ENCODE measurements at places on chromosomes 13 and 19.

DNA sequence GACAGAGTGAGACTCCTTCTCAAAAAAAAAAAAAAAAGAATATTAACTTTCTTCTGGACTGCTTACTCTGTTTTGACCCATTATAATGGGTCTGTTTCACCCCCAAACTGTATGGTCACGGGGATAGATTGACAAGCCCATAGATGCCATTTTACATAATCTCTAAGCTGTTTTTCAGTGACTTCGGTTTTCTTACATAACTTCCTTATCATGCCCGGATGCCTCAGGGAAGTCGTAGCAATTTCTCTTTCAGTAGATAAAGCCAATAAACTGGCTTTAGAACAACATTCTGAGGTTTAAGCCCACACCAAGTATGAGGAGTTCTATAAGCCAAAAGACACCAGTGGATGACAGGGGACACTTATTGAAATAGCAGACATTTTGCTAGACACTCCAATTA lies 5.9 kb upstream of the ZNF254 start:
- DNase-seq: no peak

GRCh38 chr13:40979232-40979631 lies 39.9 kb downstream of the ELF1 start:
- no peak for DNase-seq

GRCh38 chr13:48235341-48236135 lies 2.5 kb downstream of the ITM2B start:
- DNase-seq: no peak

DNA sequence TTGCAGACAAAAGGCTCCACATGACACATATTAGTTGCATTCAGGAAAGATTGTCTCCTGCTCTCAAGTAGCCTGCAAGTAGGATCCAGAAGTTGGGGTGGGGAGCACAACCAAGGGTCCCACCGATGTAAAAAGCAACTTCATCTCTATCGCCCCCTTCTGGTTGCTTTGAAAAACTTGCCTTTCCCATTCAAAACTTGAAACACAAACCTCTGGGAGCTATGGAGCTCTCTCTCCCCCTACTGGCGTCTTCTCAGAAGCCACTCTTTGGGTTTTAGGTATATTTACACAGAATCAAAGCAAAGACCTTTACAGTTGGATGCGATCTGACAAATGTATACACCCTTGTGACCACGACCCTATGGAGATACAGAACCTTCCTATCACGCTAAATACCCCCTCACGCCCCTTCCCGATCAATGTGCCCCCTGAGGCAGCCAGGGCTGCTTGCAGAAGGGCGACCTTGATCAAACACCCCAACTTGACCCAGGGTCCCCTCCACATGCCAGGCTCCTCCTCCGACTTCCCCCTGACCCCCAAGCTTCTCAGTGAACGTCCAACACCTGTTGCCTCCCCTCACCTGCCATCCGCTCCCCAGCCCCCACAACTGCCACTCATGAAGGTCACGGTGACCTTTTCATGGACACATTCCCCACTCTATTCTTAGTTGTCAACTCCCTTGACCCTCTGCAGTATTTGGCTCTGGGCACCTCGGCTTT lies 10.1 kb downstream of the NOSIP start:
- peak; percentile 75 for DNase-seq

DNA sequence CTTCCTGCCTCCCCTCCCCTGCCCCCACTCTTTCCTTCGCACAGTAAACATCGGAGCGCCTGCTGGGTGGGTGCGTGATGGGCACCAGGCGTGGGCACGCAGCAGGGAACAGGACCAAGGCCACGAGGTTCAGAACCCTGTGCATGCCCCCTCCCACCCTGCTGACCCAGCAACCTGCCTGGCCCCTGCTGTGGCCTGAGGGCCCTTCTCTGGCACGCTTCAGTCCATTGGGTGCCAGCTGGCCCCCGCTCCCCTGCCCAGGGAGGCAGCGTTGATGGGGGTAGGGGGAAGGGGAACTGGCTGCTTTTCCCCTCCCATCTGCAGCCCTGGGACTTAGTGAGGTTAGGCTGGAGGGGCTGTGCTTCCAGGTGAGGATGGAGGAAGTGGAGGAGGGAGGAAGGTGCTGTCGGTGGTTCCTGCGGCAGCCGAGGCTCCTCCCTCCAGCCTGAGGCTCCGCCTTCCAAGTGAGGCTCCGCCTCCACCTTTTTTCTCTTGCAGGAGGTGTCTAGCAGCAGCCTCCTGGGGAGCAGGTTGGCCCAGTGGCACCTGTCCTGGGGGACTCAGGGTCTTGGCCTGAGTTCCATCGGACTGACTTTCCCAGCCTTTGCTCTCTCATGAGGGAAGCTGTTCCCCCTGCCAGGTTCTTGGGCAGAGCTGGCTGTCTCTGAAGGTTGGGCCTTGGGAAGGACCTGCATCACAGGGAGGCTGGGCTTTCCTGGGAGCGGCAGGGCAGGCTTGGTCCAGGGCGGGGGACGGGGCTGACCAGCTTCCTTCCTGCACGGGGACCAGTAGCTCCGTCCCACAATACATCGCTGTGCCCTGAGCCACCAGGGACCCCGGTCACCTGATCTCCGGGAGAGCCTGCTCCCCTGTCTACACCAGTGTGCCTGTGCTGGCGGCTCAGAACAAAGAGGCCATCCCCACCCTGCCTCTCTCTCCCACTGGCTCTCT lies 7.3 kb downstream of the PIAS4 start:
- no peak for DNase-seq

- no peak for DNase-seq
Observed at GRCh38 chr13:42000846-42001245, 39.9 kb upstream of the VWA8 start.

- DNase-seq: no peak
Observed at GRCh38 chr13:98568918-98569317, 8.0 kb downstream of the STK24 start.

- DNase-seq: peak; percentile 90
Observed at GRCh38 chr13:46339035-46339666, 47.9 kb downstream of the RUBCNL start.

GRCh38 chr13:48829536-48829935 lies 146.2 kb upstream of the FNDC3A start:
- no peak for DNase-seq

DNA sequence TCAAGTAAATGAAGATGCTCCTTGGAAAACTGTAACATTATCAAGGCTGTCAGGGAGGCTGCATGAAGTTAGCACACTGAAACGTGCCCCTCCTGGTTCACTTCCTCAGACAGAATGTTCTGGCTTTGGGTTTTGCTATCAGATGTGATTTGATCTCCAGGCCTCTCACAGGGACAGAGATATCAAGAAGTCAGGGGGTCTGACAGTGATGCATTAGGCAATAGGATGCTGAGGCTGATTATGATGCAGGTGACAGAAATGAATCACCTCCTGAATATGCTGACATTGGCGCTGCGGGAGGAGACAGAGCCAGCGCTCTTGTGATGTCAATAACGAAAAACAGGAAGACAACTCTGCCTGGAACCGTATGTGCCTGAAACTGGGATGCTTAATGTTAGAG lies 278.5 kb downstream of the DCT start:
- no peak for DNase-seq

DNA sequence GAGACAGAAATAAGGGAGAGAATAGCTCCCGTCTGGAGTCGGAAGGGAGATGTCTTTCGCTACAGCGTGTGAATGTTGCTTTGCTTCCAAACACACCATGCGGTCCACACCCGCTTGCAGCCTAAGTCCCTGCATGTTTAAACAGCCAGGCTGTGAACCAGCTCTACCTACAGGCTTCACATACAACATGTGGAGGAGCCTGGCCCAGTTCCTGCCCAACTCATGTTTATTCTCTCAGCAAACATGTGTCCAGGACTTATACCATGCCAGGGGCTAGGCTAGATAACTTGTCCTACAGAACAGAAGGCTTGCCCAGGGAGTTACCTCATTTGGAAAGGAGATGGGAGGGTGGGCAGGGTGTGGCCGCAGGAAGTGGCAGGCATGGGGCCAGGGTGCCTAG lies 181.5 kb downstream of the FOXO1 start:
- no peak for DNase-seq

DNA sequence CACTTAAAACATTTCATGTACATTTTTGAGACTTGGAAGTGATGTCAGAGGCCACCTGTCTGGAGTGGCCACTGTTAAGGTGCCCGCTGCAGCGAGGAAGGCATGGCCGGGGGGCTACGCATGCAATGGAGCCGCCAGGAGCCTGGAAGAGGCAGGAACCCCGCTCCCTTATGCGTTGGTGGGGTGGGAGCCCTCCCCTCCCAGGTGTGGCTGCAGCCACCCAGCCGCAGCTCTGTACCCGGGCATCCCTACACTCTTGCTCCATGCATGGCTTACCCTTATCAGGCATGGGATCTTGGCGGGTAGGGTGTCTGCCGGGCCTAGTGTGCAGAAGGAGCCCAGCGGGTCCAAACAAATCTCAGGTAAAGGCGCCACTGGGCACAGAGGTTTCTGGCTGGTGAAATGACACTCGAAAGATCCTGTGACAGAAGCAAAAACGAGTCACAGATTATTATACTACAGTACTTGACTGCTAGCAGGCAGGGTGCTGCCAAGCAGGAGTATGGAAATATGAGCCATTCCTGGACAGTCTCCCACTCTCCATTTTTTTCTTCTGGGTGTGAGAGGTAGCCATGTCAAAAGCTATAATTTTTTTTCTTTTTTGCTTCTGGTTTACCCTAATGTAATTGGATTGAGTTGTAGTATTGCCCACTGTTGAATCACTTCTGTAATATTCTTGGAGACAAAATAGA lies 1606.3 kb upstream of the MIR17HG start:
- no peak for DNase-seq

GRCh38 chr19:496112-496665 lies at the start of gene MADCAM1:
MADCAM1 (plus strand) TSS chr19:496486; CDS start chr19:496500, 14 bp downstream.
- DNase-seq: no peak

GRCh38 chr13:75405976-75406703 lies 75.8 kb downstream of the TBC1D4 start:
- DNase-seq: no peak

- DNase-seq: no peak
Observed at GRCh38 chr13:111923991-111924677, 142.8 kb upstream of the SOX1 start.

DNA sequence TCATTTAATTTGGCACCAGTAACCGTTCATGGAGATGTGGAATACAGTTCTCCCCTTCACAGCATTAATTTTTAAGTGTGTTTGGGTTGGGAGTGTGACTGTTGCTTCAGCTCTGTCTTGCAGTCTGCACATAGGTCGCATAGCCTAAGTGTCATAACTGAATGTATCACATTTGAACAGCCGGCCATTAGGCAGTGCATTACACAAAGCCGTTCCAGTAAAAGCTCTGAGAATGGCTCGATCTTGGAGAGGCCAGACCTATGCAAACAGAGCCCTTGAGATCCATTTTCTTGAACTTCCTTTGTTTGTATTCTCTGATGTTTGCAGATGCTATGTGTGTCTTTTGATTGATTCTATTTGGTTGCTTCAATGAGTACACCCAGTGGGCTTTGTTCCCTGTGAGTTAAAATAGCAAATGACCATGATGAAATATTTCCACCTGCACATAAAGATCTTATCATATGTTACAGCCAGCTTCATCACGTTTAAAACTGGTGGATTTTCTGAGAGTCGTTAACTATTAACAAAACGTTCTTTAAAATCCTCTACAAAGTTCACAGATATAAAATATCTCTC lies 1104.9 kb upstream of the SLC10A2 start:
- DNase-seq: no peak

DNA sequence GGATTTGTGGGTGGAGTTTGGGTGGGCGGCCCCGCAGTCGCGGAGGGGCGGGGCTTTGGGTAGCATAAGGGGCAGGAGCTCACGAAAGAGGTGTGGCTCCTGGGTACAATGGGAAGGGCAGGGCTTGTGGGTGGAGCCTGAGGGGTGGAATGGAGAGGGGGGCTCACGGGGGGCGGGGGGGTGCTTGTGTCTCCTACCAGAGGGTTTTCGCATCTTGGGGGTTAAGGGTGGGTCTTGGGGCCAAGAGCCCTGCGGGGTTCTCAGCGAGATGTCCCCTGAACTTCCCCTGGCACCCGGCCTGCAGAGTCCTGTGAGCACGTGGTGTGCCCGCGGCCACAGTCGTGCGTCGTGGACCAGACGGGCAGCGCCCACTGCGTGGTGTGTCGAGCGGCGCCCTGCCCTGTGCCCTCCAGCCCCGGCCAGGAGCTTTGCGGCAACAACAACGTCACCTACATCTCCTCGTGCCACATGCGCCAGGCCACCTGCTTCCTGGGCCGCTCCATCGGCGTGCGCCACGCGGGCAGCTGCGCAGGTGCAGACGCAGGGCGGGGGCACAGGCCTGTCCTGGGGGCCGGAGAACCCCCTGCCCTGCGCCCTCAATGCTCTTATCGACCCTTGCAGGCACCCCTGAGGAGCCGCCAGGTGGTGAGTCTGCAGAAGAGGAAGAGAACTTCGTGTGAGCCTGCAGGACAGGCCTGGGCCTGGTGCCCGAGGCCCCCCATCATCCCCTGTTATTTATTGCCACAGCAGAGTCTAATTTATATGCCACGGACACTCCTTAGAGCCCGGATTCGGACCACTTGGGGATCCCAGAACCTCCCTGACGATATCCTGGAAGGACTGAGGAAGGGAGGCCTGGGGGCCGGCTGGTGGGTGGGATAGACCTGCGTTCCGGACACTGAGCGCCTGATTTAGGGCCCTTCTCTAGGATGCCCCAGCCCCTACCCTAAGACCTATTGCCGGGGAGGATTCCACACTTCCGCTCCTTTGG lies 5.1 kb downstream of the FSTL3 start:
- DNase-seq: no peak

GRCh38 chr19:55391191-55391670 lies 5.5 kb downstream of the RPL28 start:
- DNase-seq: no peak

- peak; percentile 27 for DNase-seq
Observed at GRCh38 chr19:7550987-7551761, 15.7 kb downstream of the PNPLA6 start.

DNA sequence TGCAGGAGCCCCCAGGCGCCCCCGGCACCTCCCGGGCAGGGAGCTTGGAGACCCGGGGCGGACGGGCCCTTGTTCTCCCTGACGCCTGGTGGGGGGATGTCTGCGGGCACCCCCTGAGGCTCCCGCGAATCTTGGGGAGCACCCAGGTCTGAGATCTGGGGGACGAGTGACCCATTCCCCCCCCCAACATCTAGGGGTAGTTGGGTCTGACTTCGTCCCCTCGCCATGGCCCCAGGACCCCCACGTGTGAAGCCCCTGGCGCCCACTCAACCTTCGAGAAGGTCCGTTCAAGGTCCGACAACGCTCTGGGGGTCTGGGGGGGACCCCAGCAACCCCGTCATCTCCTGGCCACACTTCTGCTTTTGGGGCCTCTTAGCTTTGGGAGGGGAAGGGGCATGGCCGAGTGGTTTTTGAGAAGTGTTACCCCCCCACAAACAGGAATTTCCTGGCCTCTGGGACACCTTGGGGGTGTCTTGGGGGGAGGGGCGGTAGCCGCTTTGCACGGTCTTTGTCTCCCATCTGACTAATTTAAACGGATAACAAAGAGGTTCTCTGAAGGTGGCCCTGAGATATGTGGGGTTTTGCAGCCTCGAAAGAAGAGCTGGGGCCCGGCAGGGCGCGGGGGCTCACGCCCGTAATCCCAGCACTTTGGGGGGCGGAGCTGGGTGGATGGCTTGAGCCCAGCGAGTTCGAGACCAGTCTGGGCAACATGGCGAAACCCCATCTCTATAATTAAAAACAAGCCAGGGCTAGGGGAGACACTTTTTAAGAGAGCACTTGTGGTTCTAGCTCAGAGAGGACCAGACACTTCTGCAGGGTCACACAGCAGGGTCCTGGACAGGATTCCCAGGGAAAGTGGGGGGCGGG lies 608 bp downstream of the CNN2 start:
- DNase-seq: no peak

GRCh38 chr19:1317274-1318003 lies 31.8 kb downstream of the EFNA2 start:
- DNase-seq: no peak

GRCh38 chr13:51044023-51044665 lies 66.9 kb downstream of the C13orf42 start:
- DNase-seq: no peak

GRCh38 chr13:75372517-75372916 lies 109.5 kb downstream of the TBC1D4 start:
- DNase-seq: peak; percentile 48

Data from brain microvascular endothelial cell (primary cell).